CD4-positive, alpha-beta T cell treated with Interleukin-4 for 1 hour (primary cell): ENCODE measurements at places on chromosomes 6 and 20.

DNA sequence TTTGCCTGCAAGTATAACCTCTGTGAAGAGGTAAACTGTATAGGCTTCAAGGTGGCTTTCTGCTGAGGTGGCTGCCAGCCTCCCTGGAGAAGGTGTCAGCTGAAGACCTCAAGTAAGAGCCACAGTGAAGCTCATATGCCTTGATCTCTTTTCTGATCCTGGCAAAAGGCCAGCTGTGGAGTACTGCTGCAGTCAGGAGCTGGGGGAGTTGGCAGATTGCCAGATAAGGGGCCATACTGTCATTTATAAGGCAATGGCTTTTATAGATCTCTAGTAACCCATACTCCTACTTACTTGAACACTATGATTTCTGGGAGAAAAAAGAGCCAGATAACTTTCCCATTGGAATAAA, 8.8 kb upstream of the CEP85L start:
- peak; percentile 65 for DNase-seq

DNA sequence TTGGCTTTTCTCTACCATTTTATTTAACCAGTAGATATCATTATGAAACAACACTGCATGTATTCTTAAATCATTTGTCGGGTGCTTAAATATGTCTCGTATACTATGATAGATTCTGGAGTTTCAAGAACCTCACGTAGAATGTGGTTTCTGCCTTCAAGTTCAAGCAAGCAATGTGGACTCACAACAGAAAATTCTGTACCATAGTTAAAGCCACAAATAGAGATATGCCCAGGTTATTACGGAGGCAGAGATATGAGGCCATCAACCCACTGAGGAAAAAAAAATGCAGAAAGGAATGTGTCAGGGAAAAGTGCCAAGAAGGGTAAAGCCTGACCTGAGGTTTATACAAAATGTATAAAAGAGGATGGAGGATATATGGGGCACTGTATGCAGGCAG, 109.9 kb downstream of the GFRAL start:
- no peak for DNase-seq

DNA sequence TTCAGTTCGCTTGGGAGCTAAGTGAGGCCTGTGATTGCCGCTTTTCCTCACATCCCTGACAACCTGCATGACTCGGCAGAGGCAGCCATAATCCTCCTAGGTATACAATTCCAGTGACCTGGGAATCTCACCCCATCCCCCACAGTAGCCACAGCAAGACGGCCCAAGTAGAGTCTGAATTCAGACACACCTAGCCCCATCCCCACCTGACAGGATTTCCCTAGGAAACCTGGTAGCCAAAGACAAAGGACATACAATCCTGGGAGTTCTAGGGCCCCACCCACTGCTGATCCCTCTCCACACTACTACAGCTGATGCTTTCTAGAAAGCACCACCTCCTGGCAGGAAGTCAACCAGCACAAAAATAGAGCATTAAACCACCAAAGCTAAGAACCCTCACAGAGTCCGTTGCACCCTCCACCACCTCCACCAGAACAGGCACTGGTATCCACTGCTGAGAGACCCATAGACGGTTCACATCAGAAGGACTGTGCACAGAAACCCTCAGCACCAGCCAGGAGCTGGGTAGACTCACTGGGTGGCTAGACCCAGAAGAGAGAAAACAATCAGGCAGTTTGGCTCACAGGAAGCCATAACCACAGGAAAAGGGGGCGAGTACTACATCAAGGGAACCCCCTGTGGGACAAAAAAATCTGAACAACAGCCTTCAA, 17.9 kb upstream of the RUNX2 start:
- DNase-seq: peak; percentile 34

- DNase-seq: no peak
Observed at GRCh38 chr6:37528541-37528940, 28.8 kb upstream of the CCDC167 start.

- DNase-seq: no peak
Observed at GRCh38 chr20:58765780-58766179, 73.2 kb downstream of the NPEPL1 start.

DNA sequence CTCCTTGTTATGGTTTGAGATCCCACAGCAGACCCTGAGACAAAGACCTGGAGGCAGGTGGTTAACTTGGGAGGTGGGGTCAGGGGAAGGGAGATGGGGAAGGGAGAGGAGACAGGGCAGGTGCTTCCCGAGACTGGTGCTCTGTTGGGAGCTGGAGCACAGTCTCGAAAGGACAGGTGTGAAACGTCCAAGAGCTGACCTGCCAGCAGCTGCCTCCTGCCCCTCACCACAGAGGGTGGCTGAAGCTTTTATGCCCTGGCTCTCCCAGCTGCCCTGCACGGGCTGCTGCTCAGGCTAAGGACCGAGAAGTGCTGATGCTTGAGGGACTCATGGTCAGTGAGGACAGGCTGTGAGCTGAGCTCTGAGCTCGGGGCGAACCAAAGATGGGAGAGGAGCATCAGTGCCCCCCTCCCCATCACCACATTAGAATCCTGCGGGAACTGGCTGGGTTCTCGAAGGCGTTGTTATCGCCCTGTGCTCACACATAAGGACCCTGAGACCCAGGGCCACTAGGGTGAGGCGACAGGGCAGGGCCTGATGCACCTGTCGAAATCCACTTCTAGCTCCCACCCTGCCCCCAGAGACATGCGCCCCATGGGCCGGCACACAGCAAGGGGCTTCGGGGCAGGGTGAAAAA, 25.3 kb upstream of the CD93 start:
- DNase-seq: no peak

- DNase-seq: no peak
Observed at GRCh38 chr6:44132476-44132875, 5.1 kb downstream of the TMEM63B start.

GRCh38 chr6:31462026-31462963, 35.6 kb upstream of the MICB start:
- no peak for DNase-seq

GRCh38 chr6:88365230-88365629, 199.1 kb upstream of the CNR1 start:
- DNase-seq: no peak

- DNase-seq: no peak
Observed at GRCh38 chr6:24004062-24004461, 122.0 kb upstream of the NRSN1 start.

GRCh38 chr20:21513181-21513663, 642 bp downstream of the NKX2-2 start:
- DNase-seq: no peak

DNA sequence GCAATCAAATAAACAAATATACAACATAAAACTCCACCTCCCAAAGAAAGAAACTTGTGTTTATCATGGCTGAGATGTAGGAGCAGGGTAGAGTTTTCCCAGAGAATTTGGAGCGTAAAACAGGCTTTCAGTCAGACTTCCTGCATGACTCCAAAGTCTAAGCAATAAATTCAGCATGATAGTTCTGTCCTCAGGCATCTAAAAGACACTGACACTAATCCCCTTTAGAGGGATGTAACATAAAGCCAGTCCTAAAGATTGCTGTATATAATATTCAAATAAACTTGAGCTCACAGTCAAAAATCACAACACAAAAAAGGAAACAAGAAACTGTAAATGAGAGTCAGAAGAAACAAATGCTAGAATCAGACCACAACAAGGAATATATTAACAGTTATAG, 234.4 kb downstream of the CENPW start:
- DNase-seq: no peak

GRCh38 chr6:92648364-92649086, 770.8 kb downstream of the EPHA7 start:
- DNase-seq: no peak

DNA sequence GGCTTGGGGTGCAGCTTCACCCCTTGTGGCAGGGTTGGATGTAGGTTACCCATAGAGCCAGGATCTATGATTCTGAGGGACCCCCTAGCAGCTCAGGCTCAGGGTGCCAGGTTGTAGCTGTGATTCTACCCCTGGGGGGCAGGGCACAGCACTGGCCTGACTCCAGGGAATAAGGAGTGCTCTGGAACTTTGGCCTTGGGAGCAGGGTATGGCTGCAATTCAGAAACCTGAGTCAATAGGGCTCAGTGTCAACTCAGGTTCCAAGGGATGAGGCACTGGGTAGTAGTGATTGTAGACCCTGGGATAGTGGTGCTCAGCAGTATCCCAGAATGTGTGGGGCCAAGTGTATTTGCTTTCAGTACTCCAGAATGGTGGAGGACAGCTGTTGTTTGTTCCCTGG, 8.6 kb downstream of the FHL5 start:
- DNase-seq: no peak

- no peak for DNase-seq
Observed at GRCh38 chr20:43040427-43040826, 149.3 kb downstream of the PTPRT start.
